ENCODE measurements at places on chromosomes 11 and 22. TPM values are rescaled to one million over a fixed set of nuclear protein-coding genes. Genes with fewer than 3 reads are reported as not detected.

ARHGAP32 gene
- 10.4 TPM for total RNA-seq

JAML gene
- total RNA-seq = not detected

NOX4 gene
- 0.12 TPM for total RNA-seq

OR8D1 gene
- total RNA-seq = not detected

RFPL1 gene
- total RNA-seq = not detected

ZC3H7B gene
- 37.2 TPM for total RNA-seq

OR9Q1 gene
- total RNA-seq = not detected
